ENCODE measurements at places on chromosomes 2 and 18.

- no peak for DNase-seq
- peaks cover 61% of the 10 kb centered on the region for H3K36me3 ChIP-seq
- H3K4me3 ChIP-seq: no peak overlapping the region
- H3K4me1 ChIP-seq: peaks cover 60% of the 10 kb centered on the region
These were observed 45.6 kb downstream of the INPP4A start for GRCh38 chr2:98489971-98490962.

- H3K4me1 ChIP-seq: no peaks in the 10 kb centered on the region
- H3K36me3 ChIP-seq: no peaks in the 10 kb centered on the region
- no peak overlapping the region for H3K27ac ChIP-seq
- H3K27me3 ChIP-seq: peaks cover 2% of the 10 kb centered on the region
These were observed 68.8 kb upstream of the PIK3C3 start for GRCh38 chr18:41886126-41886807.

DNA sequence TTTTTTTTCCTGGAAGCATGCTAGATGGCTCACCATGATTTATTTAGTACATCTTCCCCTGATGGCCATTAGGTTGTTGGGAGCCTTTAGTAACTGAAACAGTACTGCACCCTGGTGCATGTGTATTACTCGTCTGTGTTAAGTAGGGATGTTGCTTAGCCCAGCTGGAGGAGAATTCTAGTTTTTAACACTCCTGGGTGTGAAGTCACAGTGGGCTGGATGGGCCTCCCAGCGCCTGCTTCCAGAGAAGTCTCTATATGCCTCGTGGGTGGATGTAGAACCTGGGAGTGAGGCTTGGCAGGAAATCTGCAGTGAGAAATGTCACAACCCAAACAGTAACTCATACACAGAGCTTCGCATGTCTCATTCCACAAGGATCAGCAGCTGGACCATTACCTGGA lies 28.9 kb upstream of the NT5DC4 start:
- H3K4me1 ChIP-seq: peaks cover 45% of the 10 kb centered on the region
- no peak overlapping the region for H3K4me3 ChIP-seq
- H3K27me3 ChIP-seq: no peaks in the 10 kb centered on the region
- peak overlapping the region; percentile 95 for H3K27ac ChIP-seq
- no peaks in the 10 kb centered on the region for H3K36me3 ChIP-seq
- no peak for DNase-seq

DNA sequence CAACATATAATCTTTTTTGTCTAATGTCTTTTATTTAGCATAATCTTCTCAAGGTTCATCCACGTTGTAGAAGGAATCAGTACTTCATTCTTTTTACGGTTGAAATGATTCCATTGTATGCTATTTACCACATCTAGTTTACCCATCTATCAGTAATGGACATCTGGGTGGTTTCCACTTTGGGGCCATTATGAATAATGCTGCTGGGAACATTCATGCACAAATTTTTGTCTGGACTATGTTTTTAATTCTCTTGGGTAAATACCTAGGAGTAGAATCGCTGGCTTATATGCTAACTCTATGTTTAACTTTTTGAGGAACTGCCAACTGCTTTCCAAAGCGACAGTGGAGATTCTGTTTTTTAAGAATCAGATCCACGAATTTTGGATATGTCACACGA lies 7.4 kb upstream of the GCG start:
- no peak for DNase-seq
- H3K27me3 ChIP-seq: peaks cover 41% of the 10 kb centered on the region
- no peak overlapping the region for H3K4me3 ChIP-seq
- no peak overlapping the region for H3K27ac ChIP-seq
- H3K36me3 ChIP-seq: no peaks in the 10 kb centered on the region
- no peaks in the 10 kb centered on the region for H3K4me1 ChIP-seq

DNA sequence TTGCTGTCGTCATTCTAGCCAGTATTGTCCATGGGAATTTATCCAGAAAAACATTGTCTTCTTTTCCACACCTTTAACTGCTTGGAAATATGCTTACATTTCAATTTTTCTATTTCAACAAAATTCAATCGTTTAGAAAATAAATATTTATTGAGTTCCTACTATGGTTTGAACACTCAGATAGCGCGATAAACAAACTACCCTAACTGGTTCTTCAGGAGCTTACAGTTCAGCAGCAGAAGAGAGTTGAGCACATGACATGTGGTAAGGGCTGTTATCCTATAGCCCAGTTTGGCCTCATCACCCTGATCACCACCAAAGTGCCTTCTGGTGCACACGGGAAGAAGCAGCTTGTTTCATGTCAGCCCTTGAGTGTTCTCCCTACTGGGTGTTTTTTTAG lies 375.2 kb upstream of the SMIM21 start:
- H3K4me3 ChIP-seq: no peak overlapping the region
- H3K27me3 ChIP-seq: no peaks in the 10 kb centered on the region
- no peaks in the 10 kb centered on the region for H3K36me3 ChIP-seq

GRCh38 chr2:7270011-7270431 lies 352.8 kb downstream of the RNF144A start:
- no peak overlapping the region for H3K27ac ChIP-seq
- DNase-seq: no peak
- no peak overlapping the region for H3K4me3 ChIP-seq
- no peaks in the 10 kb centered on the region for H3K36me3 ChIP-seq
- H3K4me1 ChIP-seq: no peaks in the 10 kb centered on the region

DNA sequence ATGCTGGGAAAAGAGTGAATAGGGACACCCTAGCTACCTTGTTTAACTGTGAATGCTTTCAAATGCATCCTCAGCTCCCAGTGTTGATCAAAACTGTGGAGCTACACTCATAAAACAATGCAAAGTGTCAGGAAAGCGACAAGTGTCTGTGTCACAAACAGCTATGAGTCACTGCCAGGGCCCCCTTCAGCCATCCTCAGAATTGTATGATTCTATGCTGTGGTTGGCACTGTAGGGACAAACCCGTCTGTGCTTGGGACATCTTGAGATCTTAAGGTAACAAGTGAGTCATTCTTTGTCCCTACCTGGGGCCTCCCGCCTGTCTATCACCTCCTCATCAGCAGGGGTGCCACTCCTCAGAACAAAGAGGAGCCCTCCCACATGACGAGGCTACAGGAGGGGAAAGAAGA lies 42.4 kb downstream of the KLF7 start:
- DNase-seq: no peak
- H3K27me3 ChIP-seq: peaks cover 2% of the 10 kb centered on the region
- peaks cover 4% of the 10 kb centered on the region for H3K36me3 ChIP-seq
- no peaks in the 10 kb centered on the region for H3K4me1 ChIP-seq
- H3K4me3 ChIP-seq: no peak overlapping the region

DNA sequence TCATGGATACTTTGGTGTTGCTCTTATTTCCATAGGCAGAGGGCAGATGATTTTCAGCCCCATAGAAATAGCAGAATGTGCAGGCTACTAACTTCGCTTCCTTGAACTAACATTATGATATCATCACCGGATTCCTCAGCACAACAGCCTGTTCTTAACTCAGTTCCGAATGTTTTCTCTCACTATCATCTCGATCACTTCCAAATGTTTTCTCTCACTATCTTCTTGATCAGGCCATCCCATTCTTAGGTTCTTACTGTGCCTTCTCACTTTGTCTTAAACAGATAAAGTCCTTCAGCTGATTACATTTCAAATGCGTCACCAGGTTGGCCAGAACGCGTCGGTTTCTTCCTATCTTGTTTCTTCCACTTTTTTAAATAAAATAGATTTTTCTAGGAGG lies 11.4 kb upstream of the MBD2 start:
- no peaks in the 10 kb centered on the region for H3K4me1 ChIP-seq
- H3K36me3 ChIP-seq: peaks cover 2% of the 10 kb centered on the region
- peaks cover 23% of the 10 kb centered on the region for H3K27me3 ChIP-seq
- no peak overlapping the region for H3K27ac ChIP-seq
- H3K4me3 ChIP-seq: no peak overlapping the region

GRCh38 chr2:16773080-16773713 lies 107.6 kb upstream of the CYRIA start:
- no peak for DNase-seq
- no peaks in the 10 kb centered on the region for H3K4me1 ChIP-seq
- no peak overlapping the region for H3K4me3 ChIP-seq
- H3K27ac ChIP-seq: no peak overlapping the region
- H3K36me3 ChIP-seq: no peaks in the 10 kb centered on the region

DNA sequence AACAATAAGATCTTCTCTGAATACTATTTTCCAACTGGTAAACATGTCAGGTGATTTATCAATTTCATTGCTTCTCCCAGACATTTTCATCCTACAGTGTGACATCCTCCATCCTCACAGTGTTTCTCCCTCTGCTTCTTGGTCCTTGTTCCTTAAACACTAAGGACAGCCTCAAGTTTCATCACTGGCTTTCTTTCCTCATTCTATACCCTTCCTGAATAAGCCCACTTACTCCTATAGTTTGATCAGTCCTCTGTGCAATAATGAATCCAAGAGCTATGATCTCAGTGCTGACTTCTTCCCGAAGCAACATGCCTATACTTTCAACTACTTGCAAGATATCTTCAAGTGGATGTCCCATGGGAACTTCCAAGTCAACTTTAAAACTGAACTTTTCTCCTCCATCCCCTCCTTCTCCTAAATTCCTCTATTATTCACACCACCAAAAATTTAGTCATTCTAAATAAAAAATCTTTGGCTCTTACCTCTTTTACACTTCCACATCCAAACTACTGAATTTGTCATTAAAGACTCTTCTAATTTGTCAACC lies 87.6 kb downstream of the FAM228A start:
- H3K4me3 ChIP-seq: no peak overlapping the region
- no peaks in the 10 kb centered on the region for H3K27me3 ChIP-seq
- peaks cover 15% of the 10 kb centered on the region for H3K4me1 ChIP-seq
- H3K36me3 ChIP-seq: peaks cover 29% of the 10 kb centered on the region
- no peak for DNase-seq

DNA sequence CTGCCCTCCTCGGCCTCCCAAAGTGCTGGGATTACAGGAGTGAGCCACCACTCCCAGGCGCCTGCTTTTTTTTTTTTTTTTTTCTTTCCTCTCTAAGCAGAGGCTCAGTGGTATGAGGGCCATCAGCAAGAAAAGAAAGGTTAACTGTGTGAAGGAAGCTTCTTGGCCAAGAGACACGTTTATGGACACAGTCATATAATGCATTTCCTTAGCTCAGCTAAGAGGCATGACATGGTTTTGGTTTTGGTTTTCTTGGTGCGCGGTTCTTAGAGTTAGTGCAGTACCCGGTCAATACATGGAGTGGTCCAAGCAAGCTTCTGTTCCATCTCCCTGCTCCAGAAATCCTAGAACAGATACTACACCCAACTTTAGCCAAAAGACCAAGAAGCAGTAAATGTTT lies 42.6 kb downstream of the RALBP1 start:
- peaks cover 13% of the 10 kb centered on the region for H3K4me1 ChIP-seq
- DNase-seq: no peak
- peak overlapping the region; percentile 13 for H3K4me3 ChIP-seq
- H3K27me3 ChIP-seq: no peaks in the 10 kb centered on the region
- no peak overlapping the region for H3K27ac ChIP-seq

DNA sequence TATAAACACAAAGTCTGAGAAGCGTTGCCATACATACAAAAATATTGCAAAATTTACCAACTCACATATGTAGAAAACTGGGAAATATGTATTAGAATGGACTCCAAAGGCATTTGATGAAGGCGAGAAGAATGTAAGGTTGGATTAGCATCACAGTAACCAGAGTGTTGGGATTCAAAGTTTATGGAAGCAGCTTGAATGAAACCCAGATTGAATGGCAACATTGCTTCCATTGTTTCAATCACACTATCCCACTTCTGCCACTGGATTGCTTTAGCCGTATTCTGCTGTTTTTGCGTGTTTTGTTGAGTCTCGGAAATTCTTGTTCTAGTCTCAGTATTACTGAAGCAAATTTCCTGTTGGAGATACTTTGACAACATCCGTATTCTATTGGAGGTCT lies 609.0 kb upstream of the LRATD1 start:
- no peak for DNase-seq
- H3K27ac ChIP-seq: no peak overlapping the region
- H3K4me1 ChIP-seq: no peaks in the 10 kb centered on the region
- no peak overlapping the region for H3K4me3 ChIP-seq
- no peaks in the 10 kb centered on the region for H3K36me3 ChIP-seq
- H3K27me3 ChIP-seq: no peaks in the 10 kb centered on the region

- no peaks in the 10 kb centered on the region for H3K27me3 ChIP-seq
- H3K36me3 ChIP-seq: no peaks in the 10 kb centered on the region
- H3K4me1 ChIP-seq: no peaks in the 10 kb centered on the region
- DNase-seq: no peak
- H3K27ac ChIP-seq: no peak overlapping the region
- no peak overlapping the region for H3K4me3 ChIP-seq
These were observed 1297.1 kb downstream of the DPP10 start for GRCh38 chr2:115739574-115739973.

DNA sequence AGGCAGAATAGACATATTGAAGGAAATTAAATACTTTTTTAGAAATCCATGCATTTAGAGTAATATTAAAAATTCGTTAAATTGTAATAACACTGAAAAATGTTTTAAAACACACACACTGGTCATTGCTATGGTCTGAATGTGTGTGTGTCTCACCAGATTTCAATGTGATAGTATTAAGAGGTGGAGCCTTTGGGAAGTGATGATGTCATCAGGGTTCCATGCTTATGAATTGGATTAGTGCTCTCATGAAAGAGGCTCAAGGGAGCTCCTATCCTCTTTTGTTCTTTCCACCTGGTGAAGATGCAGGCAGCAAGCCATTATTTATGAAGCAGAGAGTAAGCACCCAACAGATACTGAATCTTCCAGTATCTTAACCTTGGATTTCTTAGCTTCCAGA lies 441.8 kb downstream of the CDH2 start:
- no peak overlapping the region for H3K4me3 ChIP-seq
- no peaks in the 10 kb centered on the region for H3K27me3 ChIP-seq
- H3K36me3 ChIP-seq: no peaks in the 10 kb centered on the region
- no peak for DNase-seq
- H3K4me1 ChIP-seq: no peaks in the 10 kb centered on the region
- H3K27ac ChIP-seq: no peak overlapping the region

DNA sequence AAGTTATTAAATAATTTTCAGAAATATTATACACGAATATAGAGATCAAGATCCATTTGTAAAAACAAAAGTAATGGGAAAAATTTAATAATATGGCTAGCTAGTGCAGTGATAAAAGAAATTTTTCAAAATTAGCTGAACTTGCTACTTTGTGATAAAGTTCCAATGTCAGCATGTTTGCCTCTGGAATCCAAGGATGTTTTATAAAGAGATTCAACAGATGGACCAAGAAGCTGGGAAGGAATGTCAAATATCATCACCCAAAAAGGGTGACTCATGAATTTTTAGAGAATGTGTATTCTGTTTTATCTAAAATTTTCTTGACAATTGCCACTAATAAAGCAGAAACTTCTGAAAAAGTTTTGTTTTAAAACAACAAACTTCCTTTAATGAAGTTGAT lies 95.3 kb downstream of the FSIP2 start:
- DNase-seq: no peak
- H3K4me3 ChIP-seq: no peak overlapping the region
- no peaks in the 10 kb centered on the region for H3K27me3 ChIP-seq
